Neural crest cell (in vitro differentiated cells): ENCODE measurements at places on chromosomes 1 and 21.

DNA sequence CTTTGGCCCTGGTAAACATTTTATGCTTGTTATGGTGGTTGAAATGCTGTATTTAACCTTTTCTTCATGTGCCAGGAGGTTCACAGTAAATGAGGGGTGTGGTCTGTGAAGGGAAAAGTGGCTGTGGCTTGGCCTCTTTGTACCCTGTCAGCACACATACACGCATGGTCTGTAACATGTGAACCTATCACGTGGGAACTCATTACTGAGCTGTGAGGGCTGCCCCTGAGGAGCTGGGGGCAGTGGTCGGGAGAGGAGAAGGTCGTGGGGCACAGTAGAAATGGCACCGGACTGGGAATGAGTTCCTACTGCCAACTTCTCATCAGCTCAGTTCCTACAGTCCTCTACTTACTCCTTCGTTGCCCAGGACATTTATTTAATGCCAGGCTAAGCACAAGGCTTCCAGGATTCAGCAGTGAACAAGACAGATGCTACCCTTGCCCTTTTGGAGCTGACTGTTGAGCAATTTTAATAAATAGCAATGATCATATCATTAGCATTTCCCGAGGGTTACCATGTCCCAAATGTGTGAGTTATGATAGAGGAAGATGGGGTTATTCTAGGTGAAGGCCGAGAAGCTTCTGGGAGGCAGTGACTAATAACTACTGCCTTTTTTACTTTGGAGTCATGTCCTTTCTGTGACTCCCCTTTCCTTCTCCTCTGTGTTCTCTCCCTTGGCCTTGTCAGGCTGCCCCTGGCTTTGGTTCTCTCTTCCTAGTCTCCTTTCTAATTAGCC is 38.8 kb downstream of the DDR2 start:
- DNase-seq: no peak

DNA sequence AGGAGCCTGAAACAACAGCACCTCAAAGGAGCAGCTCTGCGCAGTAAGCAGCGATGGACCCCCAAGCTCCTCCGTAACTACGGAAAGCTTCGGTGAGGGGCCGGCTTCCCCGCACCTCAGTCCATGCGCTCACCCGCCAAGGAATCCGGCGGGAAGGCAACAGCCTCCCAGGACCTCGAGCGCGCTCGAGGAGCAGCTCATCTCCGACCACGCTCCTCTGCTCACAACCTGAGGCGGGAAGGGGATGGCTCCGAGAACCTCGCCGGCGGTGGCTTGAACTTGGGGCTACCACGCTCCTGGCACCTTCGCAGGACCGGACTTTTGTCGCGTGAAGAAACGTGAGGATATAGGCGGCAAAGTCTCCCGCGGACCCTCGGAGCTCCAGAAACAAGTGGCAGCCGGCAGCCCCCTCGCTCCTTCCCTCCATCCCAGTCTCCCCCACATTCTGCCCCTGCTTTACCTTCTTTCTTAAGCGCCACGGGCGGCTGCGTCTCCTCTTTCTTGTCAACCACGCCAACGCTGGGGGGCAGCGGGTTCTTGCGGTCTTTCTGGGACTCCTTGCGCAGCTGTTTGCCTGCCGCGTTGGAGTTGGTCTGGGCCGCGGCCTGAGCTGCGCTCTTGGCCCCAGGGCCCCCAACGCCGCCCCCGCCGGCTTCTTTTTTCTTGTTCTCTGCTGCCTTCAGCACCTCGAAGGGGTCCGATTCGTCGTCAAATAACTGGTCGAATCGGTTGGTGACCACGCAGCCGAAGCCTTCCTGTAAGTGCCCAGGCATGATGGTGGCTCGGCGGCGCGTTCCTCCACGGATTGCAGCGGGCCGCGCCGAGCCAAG is 459 bp downstream of the SERBP1 start:
- peak; percentile 10 for DNase-seq

DNA sequence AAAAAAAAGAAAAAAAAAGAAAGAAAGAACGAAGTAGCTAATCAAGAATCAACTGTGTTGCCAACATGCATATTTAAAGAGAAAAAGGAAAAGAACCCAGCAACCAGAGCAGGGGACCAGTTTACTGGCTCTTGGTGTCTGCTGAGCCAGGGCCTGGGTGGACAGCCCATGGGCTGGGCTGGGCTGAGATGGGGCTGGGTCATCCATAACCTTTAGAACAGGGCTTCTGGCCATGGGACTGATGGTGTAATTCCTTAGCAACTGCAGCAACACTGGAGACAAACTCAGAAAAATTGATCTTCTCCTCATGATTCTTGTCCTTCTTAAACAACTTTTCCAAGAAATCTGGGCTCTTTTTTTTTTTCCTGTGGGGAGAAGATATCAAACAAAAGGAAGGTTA is 10.5 kb downstream of the S100A7A start:
- no peak for DNase-seq

DNA sequence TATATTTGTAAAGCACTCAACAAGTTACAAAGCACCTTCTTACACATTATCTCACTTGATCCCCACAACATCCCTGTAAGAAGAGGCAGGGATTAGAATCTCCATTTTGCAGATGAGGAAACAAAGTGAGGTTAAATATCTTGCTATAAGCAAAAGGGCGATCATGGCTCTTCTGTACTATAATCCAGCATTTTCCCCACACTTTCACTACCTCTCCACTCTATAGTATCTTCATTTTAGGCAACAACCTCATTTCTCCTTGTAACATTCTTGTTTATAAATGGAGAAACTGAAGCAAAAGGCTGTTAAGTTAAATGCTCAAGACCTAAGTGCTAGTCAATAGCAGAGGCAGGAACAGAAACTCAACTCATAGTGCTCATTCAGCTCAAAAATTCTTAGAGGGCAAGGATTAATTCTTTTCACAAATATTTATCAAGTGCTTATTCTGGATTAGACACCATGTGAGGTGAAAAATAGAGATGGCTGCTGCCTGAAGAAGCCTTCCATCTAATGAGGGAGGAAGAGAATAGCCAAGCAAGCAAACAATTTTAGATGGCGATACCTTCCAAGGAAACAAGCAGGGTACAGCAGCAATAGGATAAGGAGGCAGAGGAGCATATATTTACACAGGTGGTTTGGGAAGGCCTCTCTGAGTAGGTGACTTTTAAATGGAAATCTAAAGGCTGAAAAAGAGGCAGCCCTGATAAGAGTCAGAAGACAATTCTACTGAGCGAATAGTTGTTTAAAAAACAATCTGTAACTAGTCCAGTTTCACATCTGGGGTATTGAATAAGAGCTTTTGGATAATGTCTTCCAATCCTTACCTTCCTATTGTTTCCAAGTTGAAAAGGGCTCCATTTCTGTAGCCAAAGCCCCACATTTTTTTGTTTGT is 3.5 kb downstream of the ERRFI1 start:
- DNase-seq: no peak

DNA sequence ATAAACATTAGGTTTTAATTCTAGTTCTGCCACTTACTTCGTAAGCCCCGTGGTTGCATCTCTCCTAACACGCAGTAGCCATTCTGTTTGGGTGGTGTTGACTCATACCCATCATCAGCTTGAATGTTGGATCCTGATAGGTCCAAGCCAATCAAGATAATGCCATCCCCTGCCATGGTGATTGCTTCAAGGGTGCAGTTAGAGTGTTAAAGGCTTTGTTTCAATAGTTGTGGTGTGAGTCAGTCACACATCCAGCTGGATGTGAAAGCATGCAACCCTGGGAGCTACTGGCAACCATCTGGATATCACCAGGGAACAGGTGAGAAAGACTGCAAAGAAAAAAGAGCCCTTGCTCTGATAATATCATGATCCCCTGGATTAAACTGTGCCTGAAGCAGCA is 69.1 kb downstream of the OMA1 start:
- no peak for DNase-seq

DNA sequence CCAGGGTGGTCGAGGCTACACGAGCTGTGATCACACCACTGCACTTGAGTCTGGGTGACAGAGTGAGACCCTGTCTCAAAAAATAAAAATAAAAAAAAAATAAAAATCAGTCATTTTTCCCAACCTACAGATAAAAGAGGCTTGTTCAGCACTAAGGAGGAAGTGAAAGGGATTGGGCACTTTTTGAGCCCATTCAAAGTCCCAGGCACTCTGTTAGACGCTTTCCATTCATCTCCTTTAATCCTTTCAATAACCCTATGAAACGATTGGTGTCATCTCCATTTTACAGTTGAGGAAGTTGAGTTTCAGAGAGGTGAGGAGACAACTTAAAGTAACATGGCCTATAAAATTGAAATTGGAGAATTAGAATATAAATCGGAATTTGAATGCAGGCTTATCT is 10.4 kb upstream of the AGO4 start:
- DNase-seq: no peak

GRCh38 chr21:25818551-25818950 is 83.8 kb downstream of the GABPA start:
- no peak for DNase-seq

GRCh38 chr1:63320022-63320721 is 2.2 kb upstream of the FOXD3 start:
- DNase-seq: peak; percentile 43

- no peak for DNase-seq
Measured at GRCh38 chr21:27423906-27424595, 457.2 kb upstream of the ADAMTS5 start.

- no peak for DNase-seq
Measured at GRCh38 chr21:40049031-40049930, 182.0 kb downstream of the PCP4 start.

DNA sequence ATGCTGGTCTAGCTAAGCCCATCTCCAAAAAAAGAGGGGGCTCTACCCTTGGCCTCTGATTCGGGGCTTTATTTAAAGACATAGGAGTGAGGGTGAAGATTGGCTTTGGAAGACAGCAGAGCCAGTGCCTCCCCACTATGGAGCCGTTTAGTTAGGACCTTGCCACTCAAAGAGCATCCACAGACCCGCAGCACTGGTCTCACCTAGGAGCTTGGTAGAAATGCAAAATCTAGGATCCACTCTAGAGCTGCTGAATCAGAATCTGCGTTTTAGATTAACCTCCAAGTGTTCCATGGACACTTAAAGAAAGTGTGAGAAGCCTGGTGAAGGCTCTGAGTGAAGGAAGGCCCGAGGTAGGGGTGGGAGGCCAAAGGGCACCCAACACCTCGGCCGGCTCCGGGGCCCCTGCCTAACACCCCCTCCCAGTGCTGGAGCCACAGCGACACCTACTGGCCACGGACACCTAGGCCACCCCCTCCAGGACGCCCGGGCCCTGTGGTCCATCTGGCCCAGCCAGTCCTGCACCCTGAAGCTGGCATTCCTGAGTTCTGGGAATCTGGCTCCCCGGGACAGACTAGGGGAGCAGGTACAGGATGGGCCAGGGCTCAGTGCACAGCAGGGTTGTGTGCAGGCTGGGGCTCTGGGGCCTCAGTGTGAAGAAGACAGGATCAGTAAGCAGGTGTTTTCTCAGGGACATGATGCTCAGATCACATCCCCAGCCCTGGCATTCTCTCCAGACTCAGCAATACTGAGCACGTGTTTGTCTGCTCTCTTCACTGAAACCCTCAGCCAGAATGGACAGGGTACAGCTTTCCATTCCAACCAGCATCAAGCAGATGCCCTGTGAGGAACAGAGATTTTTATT is 79.2 kb downstream of the TMEM53 start:
- DNase-seq: peak; percentile 94

- no peak for DNase-seq
Measured at GRCh38 chr1:180563026-180563827, 4.5 kb downstream of the OVAAL start.

GRCh38 chr1:211511947-211512346 is 20.0 kb upstream of the RD3 start:
- no peak for DNase-seq

GRCh38 chr1:26723013-26723991 is 27.5 kb downstream of the ARID1A start:
- peak; percentile 49 for DNase-seq

DNA sequence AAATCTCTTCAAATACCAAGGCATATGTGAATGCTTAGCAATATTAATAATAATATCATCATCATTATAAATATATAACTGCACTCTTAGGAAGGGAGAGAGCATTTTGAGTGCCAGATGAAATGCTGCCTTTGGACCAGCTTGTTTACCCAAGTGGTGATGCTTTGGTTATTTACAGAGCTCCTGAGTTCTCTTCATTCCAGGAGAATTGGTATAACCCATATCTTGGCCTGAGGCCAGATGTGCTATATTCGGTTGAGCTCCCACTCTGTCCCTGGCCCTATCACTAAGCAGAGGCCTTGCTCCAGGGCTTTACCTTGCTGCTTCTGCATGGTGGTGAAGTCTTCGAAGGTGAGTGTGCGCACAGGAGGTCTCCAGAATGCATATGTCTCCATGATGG is 89.4 kb downstream of the TBX15 start:
- no peak for DNase-seq

DNA sequence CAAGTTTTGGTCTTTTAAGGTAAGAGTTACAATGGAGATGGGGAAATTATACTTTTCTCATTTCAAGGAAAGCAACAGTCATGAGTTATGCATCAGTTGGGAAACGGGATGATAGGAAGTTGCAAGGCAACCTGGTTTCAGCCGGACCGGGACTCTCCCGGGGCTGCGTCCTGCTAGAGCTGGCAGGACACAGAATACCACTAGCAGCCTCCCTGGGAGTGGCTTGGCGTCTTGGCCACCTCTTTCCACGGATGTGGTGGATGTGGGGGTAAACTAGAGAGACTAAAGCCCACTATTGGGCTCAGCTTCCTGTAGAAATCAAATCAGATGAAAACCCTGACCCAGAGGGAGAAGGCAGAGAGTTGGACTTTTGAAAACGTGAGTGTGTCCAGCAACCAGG is 71.9 kb downstream of the ADARB1 start:
- DNase-seq: no peak

- DNase-seq: no peak
Measured at GRCh38 chr1:228837817-228838716, 102.8 kb downstream of the RHOU start.

DNA sequence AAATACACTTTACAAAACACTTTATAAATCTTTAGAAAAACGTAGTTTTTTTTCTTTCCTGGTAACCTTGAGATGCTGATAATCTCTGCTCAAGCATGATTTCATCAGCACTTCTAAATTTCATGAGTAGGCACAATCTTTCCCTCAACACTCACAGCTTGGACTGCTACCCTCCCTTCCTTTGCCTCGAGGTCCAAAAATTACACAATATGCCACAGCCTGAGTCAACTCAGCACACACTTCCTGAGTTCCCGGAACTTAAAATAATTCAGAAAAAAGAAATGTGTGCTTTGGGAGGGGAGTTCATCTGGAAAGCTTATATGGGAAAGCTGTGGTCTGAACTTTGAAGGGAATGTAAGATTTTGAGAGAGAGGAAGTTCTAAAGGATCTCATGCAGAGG is 5.9 kb downstream of the CLCA2 start:
- DNase-seq: no peak

- DNase-seq: no peak
Measured at GRCh38 chr1:33096363-33097005, 15.5 kb downstream of the AZIN2 start.

- no peak for DNase-seq
Measured at GRCh38 chr1:183103577-183103976, 80.4 kb downstream of the LAMC1 start.
